ENCODE measurements at places on chromosomes 5 and 9.

GRCh38 chr5:31415009-31415923, 116.6 kb downstream of the DROSHA start:
- DNase-seq, result no peak

GRCh38 chr5:174655351-174655750, 69.0 kb upstream of the MSX2 start:
- DNase-seq, result no peak

DNA sequence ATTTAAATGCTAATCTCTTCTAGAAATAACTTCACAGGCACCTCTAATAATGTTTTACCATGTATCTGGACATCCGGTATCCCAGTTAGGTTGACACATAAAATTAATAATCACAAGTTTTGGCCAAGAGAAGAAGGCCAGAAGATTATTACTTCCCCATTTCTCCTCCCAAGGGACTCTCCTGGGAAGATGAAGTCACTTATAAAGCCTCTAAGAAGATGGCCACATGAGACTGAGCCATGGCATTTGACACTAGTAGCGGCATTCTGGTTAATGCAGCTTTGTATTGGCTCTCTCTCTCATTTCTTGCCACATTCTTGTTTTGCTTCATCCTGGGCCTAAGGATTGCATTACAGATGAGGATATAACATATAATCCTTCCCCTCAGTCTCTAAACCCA, 34.5 kb upstream of the RASA1 start:
- DNase-seq, result no peak

- no peak for DNase-seq
Observed at GRCh38 chr9:135303865-135304499, 175.6 kb upstream of the PPP1R26 start.

- no peak for DNase-seq
Observed at GRCh38 chr5:115623658-115624057, 2.2 kb downstream of the TMED7 start.

DNA sequence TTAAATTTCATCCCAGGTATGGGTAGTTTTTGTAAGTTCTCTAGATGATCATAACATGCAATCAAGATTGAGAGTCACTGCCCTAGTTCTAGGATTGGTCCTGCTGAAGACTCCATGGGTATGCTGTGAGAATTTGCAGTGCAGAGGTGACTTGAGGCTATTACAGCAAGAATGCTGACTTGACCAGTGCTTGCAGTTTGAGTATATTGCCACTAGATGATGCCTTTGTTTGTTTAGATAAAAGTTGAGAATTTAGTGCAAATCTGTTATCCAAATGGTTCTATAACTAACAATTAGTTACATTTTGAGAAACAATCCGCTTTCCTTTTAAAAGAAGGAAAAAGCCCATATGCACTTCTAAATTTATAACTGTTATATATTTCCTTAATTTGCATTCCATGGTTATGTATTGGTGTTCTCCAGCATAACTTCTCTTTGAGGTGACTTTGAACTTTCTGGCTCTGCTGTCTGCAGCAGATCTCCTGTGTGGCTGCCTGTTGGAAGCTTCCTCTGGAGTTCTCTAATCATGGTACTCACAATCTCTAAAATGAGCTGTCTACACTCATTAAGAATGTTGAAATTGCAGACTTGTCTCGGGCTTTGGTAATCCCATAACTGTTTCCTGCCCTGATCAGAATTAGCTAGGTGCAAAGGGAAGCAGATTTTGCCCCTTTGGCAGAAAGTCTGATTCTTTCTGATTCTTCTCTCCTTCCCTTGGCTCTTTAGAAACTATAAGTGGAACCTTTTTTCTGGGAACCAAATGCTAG, 24.9 kb downstream of the MELK start:
- no peak for DNase-seq

GRCh38 chr5:76724871-76725270, 8.9 kb downstream of the F2R start:
- no peak for DNase-seq

DNA sequence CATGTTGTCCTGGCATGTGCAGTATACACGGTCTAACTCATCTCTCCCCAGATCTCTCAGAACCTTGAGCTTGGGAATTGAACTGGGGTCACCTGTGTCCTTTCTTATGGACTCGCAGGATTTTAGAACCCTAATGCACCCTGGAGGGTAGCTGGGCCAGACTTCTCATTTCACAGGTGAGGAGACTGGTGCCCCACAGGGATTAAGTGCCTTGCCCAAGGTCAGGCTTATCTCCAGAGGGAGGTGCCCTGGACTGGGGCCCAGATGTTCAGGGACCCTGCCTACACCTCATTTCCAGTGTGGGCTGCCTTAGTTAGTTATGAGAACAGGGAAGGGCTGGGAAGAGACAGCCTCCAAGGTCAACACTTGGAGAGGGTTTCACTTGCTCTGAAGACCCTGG, 4.0 kb upstream of the NUP214 start:
- no peak for DNase-seq

GRCh38 chr9:130172161-130172857, at the start of gene NCS1:
NCS1 (plus strand) TSS chr9:130172404; CDS start chr9:130172664, 260 bp downstream.
- no peak for DNase-seq

DNA sequence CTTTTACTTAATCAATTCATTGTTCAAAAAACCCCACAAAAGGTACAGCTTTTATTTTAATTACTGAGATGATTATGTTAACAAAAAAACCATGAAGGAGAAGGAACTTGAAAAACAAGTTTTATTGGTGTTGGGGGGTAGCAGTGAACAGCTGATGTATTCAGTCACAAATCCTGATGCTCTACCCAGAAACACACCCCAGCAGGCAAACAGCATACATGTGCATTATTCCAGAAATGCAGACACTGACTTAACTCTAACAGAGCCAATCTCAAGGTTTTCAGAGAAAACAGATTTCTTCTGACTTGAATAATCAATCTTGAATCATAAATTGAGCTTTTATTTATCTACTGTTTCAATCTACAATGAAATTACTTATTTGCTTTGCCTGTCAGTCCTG, 175.2 kb downstream of the ZSWIM6 start:
- no peak for DNase-seq

- no peak for DNase-seq
Observed at GRCh38 chr5:143970159-143970558, 158.2 kb downstream of the HMHB1 start.

GRCh38 chr5:65796751-65797316, 74.8 kb downstream of the NLN start:
- DNase-seq, result no peak

GRCh38 chr9:116360016-116360415, 206.4 kb downstream of the PAPPA start:
- no peak for DNase-seq

Data from cortex of kidney (tissue), 1 donor.